Lung (tissue), 17 donors: ENCODE measurements at places on chromosomes 4 and X. TPM values are rescaled to one million over a fixed set of nuclear protein-coding genes. Genes with fewer than 3 reads are reported as not detected.

GRCh38 chr4:189941005-189941450 lies 356 bp downstream of the FRG1 start:
- DNase-seq = no peak

DNA sequence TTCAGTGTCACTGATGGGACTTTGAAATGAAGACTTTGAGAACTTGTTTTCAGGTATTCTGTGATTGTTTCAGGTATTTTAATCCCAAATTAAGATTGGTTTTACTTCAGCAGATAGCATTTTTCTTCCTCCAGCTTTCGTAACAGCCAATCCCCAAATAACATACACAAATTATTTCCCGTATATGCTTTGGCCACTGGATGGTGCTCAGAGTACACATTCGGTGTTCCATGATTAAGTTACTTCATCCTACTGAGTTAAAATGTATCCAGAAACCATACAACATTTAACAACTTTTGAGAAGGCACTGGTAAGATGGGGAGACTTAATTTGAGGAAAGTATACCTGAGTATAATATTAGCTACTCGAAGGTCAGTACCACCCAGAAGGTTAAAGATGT lies 233.4 kb upstream of the FAM47A start:
- peak; percentile 73 for DNase-seq

STK26 gene
- 9.1 TPM for polyA plus RNA-seq

DNA sequence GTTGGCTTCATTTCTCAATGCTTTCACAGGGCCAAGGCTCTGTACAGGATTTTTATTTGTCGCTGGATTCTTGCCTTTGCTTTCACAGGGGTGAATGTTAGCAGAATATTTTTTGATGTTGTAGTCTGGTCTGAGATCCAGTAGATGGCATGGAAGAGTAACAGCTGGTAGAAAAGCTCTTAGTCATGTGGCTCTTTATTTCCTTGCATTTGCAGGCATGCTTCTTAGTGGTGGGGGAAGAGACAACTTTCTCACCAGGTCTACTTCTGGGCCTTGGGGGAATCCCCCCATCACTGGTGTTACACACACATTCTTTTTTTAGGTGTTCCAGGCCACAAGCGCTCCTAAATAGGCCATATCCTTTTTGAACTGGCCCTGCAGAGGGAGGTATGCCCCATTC lies 58.2 kb upstream of the DKK2 start:
- DNase-seq = peak; percentile 6

DNA sequence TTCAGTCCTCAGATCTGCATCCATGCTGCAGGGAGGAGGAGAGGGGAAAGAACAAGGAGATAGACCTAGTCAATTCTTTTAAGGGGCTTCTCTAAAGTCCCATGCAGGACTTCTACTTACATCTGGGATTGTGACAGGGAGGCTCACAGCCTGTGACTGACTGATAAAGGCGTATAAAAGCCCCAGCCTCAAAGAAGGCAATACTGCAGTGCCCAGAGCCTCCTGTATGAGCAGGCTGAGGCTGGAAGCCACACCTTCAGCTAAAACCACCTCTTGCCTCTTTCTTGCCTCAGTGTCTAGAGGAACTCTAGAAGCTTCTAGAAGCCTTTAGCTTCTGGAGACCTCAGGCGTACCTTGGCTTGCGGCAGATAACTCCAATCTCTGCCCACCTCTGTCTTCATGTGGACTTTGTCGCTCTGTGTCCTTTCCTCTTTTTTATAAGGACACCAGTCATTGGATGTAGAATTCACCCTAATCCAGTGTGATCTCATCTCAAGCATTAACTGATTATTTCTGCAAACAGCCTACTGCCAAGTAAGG lies 6.0 kb upstream of the ZCCHC4 start:
- no peak for DNase-seq

DNA sequence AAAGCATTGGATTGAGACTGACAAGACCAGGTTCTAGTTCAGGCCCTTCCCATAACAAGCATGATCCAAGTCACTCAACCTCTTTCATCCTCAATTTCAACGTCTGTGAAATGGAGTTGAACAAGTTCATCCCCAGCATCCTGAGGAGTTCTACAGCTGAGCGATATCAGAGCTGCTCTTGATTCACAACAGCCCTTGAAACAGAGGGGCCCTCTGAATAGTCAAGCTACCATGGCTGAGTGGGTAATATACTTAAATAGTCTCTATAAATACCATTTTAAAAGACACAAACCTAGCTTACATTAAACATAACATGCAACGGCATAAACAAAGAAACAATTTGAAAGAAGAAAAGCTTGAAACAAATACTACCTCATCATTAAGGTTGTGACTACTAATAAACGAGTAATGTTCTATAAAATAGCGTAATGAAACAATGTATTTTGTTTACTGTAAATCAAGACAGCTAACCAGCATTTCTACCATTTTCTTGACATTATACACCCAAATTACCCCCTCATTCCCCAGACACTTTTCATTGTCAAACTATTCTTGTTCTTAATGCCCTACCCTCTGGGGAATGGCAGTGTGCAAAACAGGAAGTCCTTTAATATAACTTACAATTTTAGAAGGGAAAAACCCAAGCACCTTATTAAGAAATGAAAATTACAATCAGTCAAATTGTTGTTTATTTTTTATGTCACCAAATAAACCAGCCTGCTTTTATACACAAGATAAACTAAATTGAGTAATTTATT lies 202.3 kb downstream of the PARM1 start:
- no peak for DNase-seq

GRCh38 chrX:132119283-132119682 lies 8.5 kb downstream of the FRMD7 start:
- DNase-seq = no peak

NXF2 gene
- polyA plus RNA-seq = 0.37 TPM

CDKL2 gene
- 3.2 TPM for polyA plus RNA-seq

LEF1 gene
- polyA plus RNA-seq = 2.7 TPM

DNA sequence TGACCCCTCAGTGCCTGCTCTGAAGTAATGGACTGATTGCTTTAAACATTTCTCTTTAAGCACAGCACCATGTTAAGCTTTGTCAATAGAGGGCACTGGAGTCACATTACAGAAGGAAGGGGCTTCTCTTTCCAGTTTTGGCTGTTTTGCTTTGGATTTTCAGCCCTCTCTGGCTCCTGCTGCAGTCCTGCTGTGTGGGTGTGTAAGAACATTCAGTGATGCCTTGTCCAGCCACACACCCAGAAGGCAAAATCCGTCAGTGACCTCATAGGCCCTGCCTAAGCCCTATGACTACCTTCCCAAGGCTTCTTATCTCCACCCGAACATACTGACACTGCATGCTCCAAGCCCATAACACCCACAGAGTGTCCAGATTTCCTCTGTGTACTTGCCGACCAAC lies 215.3 kb upstream of the CTSO start:
- DNase-seq = peak; percentile 56

PDE6B gene
- polyA plus RNA-seq = 2.7 TPM

- DNase-seq = no peak
These were observed 503 bp upstream of the PDE5A start for GRCh38 chr4:119629142-119629471.

DNA sequence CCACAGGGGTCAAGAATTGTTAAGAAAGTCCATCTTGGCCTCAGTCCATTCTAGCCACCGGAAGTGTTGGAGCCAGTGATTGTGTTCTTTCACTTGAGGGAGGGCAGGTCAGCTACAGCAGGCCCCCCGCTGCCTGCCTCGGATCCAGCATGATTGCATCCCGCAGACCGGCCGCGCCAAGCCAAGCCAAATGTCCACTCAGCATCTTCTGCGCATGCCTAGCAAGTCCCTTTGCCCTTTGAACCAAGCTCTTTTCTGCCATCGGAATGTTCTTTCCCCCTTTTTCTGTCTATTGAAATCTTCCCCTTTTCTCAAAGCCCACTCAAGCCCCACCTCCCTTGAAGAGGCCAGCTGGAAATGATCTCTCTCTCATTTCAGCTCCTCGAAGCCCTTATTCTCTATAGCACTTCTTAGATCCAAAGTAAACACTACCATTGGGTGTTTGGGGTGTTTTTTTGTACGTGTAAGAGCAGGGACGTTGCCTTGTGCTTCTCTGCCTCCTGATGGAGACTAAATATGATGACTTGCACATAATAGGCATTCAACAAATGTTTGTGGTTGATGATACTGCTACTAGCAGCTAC lies 147.8 kb upstream of the BCOR start:
- DNase-seq = peak; percentile 93

DNA sequence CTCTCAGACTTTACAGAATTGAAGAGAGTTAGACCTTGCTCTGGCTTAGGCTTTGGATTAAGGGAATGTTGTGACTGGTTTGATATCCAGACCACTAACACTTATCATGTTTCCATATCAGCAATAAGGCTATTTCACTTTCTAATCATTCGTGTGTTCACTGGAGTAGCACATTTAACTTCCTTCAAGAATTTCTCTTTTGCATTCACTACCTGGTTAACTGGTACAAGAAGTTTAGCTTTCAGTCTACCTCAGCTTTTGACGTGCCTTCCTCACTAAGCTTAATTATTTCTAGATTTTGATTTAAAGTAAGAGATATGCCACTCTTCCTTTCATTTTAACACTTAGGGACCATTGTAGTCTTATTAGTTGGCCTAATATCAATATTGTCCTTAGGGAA lies 62.6 kb downstream of the CASP6 start:
- DNase-seq = no peak

DNA sequence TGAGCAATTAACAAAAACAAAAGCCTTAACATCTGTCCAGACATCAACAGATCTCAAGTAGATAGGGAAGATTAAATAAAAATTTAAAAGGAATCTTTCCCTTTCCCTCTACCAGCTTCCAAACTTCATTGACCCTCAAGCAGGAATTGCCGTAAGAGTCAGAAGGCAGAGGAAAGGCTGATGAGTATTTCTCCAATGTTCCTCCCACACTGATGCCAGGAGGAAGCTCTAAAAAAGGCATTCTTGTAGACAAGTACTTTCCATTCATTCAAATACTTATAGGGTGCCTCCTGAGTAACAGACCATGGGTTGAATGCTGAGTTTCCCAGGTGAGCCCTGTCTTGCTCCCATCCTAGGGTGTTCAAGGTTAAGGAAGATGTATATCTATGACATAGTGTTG lies 151.6 kb upstream of the GPC4 start:
- DNase-seq = no peak

FAM9A gene
- not detected for polyA plus RNA-seq

- peak; percentile 58 for DNase-seq
These were observed 221.2 kb downstream of the LDB2 start for GRCh38 chr4:16677001-16677944.

- peak; percentile 59 for DNase-seq
These were observed at the start of gene ZFX for GRCh38 chrX:24149351-24150050. ZFX (plus strand) TSS chrX:24149729; CDS start chrX:24172743, 23,014 bp downstream.

DKK2 gene
- polyA plus RNA-seq = 3.0 TPM

GRCh38 chrX:115112411-115112810 lies 76.8 kb upstream of the RBMXL3 start:
- DNase-seq = no peak

- no peak for DNase-seq
These were observed 71.8 kb downstream of the NBDY start for GRCh38 chrX:56800801-56801200.

MAGEC1 gene
- polyA plus RNA-seq = not detected

EXOC1L gene
- not detected for polyA plus RNA-seq

GRCh38 chrX:57313583-57314215 lies 27.2 kb downstream of the FAAH2 start:
- no peak for DNase-seq

- DNase-seq = no peak
These were observed 3.0 kb downstream of the NFKB1 start for GRCh38 chr4:102503831-102504786.

DDX60 gene
- polyA plus RNA-seq = 14.2 TPM

FAM184B gene
- 0.06 TPM for polyA plus RNA-seq

RAB40A gene
- polyA plus RNA-seq = 0.12 TPM

NAA11 gene
- not detected for polyA plus RNA-seq

GRCh38 chr4:23680671-23681518 lies 209.0 kb downstream of the PPARGC1A start:
- peak; percentile 27 for DNase-seq

DNA sequence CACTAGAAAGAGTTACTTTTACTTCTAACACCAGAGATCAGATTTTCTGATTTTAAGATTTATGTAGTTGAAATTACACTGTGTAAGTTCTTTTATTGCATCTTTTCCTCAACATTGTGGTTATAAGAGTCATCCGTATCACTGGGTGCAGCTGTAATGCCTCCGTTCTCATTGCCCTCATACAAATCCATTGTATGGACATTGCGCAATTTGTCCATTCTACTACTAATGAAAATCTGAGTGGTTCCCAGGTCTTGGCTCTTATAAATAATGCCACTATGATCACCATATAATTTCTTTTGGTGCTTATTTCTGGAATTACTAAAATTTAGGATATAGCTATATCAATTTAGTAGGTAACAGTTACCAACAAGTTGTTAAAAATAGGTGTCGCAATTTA lies 614.0 kb upstream of the GALNT7 start:
- no peak for DNase-seq

DNA sequence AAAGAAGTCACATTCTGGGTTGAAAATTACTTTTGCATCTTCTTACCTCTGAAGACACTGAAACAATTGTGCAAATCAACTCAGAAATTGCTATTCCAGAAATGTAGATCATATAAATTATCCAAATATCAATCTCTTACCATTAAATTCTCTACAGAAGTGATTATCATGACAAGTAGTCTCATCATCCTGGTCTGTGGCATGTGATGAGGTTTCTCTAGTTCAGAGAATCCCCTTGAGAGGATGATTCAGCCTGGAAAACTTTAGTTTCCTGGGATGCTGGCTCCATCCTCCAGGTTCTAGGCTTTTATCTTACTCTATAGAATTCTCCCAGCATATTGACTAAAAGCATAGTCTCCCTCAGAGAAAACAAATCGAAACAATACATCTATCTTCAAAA lies 76.2 kb upstream of the S100G start:
- DNase-seq = no peak

DNA sequence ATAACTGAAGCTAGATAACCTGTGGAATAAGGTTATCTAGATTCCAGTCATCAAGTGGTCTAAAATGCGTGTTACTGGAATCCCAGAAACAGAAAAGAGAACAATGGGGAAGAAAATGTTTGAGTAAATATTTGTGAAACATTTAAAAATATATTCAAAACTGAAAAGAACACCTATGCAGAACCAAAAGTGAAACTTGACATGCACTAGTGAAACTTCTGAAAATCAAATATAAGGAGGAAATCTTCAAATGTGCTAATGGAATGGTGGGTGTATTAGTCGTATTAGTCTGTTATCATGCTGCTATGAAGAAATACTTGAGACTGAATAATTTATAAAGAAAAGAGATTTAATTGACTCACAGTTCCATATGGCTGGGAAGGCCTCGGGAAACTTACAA lies 512.4 kb upstream of the KLHL4 start:
- no peak for DNase-seq

- DNase-seq = no peak
These were observed 64.5 kb downstream of the ANXA3 start for GRCh38 chr4:78616046-78616498.

- no peak for DNase-seq
These were observed 507 bp downstream of the LIN54 start for GRCh38 chr4:83010111-83010521.

HSFX2 gene
- 0.41 TPM for polyA plus RNA-seq

CXCL5 gene
- 1.6 TPM for polyA plus RNA-seq

IQSEC2 gene
- polyA plus RNA-seq = 9.0 TPM

GRCh38 chr4:138790706-138791340 lies 224.8 kb upstream of the NOCT start:
- no peak for DNase-seq

HPGDS gene
- polyA plus RNA-seq = 1.2 TPM

ZDHHC15 gene
- 0.41 TPM for polyA plus RNA-seq
